CD4-positive, CD25-positive, alpha-beta regulatory T cell (primary cell): ENCODE measurements at places on chromosomes 4 and X. TPM values are rescaled to one million over a fixed set of nuclear protein-coding genes. Genes with fewer than 3 reads are reported as not detected.

- DNase-seq, result no peak
Measured at GRCh38 chr4:2080429-2081300, 21.5 kb downstream of the NAT8L start.

DNA sequence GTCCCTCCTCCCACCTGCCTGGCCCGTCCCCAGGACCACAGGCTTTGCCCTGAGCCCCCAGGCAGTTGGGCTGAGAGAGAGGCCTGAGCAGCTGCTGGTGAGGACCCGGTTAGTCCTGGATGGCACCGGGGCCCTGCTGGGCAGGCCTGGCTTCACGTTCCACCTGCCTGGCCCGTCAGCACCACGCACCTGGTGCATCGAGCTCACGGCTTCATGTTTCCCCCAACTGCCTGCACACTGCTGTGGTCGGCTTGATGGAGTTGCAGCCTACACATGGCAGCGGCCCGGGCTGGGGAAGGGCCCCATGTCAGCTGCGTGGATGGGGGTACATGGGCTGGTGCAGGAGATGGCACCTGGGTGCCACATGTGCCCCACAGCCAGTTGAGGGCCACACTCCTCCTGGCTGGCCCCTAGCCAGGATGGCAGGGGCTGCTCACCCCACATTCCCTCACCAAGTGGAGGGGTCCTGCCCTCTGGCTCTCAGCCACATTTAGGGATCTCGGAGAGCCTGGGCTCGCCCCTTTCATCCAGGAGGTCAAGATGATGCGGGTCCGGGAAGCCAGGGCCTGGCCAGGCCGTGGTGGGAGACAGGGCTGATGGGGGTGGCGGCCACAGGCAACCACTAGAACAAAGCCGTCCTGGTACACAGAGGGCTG is 28.5 kb downstream of the NKX1-1 start:
- no peak for DNase-seq

GRCh38 chr4:150501009-150501727 is 80.8 kb upstream of the MAB21L2 start:
- no peak for DNase-seq

DNA sequence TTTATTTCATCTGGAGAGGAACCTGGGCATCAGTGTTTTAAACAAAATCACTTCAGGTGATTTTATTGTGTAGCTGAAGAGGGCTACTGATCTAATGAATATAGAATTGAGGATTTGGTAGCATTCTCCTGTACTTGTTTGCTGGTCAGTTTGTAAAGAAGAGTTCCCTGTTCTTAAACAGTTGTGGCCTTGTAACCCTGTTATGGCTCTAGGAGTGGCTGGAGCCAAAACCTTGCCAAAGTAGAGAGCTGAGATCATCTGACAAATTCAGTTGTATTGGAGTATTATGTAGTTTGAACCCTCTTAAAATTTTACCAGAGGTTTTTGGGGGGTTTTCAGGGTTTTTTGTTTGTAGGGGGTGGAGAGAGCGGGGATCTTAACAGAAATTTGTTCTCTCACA is 36.5 kb downstream of the USP9X start:
- no peak for DNase-seq

ADH4 gene
- not detected for total RNA-seq

PRKG2 gene
- 1.9 TPM for total RNA-seq

OTUD6A gene
- total RNA-seq, result not detected

TMEM150C gene
- total RNA-seq, result not detected

MAGEA12 gene
- total RNA-seq, result not detected
